ENCODE measurements at places on chromosomes 2 and 18.

DNA sequence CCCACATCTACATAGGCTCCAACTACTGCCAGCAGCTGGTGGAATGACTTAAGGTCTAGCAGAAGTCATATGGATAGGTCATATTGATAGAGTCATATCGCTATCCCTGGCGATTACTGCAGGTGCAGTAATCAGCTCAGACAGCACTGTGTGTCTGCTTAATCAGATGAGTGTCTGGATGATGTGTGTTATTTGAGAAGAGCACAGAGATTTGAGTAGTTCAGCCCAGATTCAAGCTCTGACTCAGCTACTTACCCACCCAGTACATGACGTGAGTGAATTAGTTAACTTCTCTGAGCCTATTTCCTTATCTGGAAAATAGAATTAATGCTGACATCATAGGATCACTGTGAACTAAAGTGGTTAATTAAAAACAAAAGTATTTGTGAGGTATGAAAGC lies 78.9 kb downstream of the EHD3 start:
- DNase-seq, result no peak

- DNase-seq, result no peak
Measured at GRCh38 chr2:151363709-151364108, 6.3 kb downstream of the TNFAIP6 start.

DNA sequence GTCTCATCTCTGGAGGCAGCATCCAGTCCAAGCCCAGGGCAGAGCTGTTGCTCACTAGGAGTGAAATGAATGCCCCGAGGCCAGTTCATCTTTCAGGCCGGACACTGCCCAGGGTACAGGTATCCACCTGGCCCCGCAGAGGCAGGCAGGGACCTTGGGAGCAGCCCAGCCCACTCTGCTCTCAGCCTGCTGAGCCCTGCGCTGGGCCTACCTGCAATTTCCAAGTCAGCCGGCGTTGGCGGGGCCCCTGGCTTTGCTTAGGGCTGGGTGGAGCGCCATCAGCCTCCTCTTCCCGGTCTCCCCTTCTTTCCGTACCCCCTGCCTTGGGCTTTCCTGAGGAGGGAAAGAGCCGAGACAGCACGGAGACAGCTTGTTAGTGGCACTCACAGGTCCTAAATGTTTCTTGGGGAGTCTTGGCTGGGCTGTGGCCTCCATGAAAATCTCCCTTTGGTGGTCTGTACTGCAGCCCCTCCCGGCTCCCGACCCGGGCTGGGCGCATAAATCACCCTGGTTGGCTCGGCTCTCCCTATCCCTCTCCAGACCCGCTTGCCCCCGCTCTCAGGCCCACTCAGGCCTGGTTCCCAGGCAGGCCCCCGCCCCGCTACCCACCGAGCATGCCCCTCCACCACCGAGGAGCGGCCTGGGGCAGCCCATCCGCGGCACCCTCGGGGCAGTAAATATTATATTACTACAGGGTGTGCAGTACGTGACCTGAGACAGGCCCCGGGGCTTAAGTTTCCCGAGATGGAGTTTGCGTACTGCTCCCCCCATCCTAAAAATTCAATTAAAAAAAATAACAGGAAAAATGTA lies 106.7 kb downstream of the DYSF start:
- DNase-seq, result no peak

DNA sequence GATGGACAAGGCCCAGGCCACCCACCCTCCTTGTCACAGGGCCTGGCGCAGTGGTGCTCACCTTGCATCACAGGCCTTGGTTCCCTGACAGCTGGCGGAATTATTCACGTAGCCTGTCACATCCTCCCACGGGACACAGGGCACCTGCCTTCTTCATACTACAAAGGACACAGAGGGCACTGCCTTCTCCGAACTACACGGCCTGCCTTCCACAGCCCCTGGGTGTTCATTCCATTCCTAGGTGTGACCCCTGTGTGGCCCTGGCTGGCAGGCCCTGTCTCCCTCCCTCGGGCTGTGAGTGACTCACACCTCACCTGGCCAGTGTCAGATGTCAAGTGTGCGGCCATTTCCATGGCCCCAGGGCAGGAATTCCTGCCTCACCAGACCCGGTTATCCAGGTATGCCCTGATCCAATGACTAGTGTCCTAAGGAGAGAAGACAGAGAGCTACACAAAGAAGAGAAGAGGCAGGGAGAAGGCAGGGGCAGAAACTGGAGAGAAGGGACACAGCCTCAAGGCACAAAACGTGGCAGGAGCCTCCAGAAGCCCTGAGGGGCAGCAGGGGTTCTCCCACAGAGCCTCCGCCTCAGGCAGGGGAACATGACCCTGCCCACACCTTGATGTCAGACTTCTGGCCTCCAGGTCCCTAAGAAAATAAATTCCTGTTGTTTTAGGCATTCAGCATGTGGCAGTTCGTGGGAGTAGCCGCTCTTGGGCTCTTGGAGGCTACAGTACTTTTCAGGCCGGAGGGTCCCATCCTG lies 43.4 kb downstream of the MBP start:
- DNase-seq, result no peak

DNA sequence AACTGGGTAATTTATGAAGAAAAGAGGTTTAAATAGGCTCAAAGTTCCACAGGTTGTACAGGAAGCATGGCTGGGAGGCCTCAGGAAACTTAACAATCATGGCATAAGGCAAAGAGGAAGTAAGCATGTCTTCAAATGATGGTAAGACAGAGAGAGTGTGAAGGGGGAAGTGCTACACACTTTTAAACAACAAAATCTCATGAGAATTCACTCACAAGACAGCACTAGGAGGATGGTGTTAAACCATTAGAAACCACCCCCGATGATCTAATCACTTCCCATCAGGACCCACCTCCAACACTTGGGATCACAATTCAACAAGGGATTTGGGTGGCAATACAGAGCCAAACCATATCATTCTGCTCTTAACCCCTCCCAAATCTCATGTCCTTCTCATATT lies 34.9 kb downstream of the CFAP210 start:
- DNase-seq, result no peak

GRCh38 chr2:238444242-238444641 lies 17.5 kb downstream of the ASB1 start:
- no peak for DNase-seq

DNA sequence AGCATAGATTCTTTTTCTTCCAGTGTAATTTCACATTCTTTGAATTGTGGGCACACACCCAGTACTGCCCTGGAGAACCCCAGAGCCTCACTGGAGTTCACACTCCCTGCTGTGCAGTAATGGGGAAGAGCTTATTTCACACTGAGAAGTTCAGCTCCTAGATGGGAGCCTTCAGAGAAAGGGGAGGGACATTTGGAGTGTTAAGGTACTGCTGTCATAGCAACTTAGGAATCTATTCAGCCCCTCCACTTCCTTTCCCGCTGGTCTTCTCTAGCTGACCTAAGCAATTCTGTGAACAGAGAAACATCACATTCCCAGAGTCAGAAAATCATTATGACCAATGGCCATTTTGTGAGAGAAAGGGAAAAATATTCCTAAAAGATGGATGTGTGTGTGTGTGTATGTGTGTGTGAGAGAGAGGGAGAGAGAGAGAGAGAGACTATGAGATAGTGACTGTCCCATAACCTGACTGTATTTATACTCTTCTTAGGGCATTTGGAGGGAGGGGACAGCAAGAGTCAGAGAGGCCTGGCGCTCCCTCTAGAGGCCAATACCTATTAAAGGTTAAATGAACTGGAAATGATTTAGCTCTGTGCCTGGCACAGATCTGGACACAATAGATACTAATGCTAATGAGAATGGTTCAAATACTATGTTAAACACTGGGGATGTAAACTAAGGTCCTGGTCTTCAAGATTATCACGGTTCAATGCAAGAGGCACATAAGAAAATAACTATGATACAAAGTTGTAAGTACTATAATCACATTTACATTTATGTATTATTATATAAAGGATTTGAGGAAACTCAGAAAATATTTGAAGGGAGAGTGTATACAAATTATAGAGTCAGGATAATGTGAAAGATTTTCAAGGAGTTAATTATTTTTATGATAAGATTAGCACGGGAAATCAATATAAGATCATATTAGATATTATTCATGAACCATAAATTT lies 41.5 kb upstream of the RPE start:
- DNase-seq, result peak; percentile 71

DNA sequence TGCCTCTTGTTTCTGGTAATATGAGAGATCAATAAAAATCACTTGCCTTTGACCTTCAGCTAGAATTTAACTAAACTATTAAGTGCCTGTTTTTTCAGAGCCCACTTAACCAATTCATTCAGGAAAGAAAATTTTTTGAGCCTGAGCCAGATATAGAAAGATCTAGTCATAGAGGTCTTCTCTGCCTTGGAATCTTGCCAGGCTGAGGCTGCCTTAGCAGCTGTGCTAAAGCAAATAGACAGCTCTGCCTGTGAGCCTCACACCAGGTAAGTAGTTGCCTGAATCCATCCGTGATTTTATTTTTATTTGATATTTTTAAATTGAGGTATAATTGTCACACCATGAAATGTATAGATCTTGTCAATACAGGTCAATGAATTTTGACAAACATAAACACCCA lies 27.4 kb downstream of the EVX2 start:
- peak; percentile 17 for DNase-seq

GRCh38 chr2:23522726-23523372 lies 137.9 kb downstream of the KLHL29 start:
- no peak for DNase-seq

GRCh38 chr2:219402665-219403515 lies 15.2 kb upstream of the DNPEP start:
- DNase-seq, result peak; percentile 92

- no peak for DNase-seq
Measured at GRCh38 chr2:25822190-25823117, 55.8 kb downstream of the ASXL2 start.

- no peak for DNase-seq
Measured at GRCh38 chr2:685421-685820, 8.2 kb upstream of the TMEM18 start.

- DNase-seq, result no peak
Measured at GRCh38 chr2:164015328-164016123, 279.7 kb upstream of the FIGN start.

- peak; percentile 79 for DNase-seq
Measured at GRCh38 chr18:28905509-28905908, 728.6 kb upstream of the CDH2 start.

GRCh38 chr2:155965415-155966063 lies 367.0 kb downstream of the NR4A2 start:
- DNase-seq, result no peak

- no peak for DNase-seq
Measured at GRCh38 chr2:202933139-202933510, 21.1 kb downstream of the CARF start.

- no peak for DNase-seq
Measured at GRCh38 chr2:86072271-86072858, 33.3 kb downstream of the POLR1A start.

DNA sequence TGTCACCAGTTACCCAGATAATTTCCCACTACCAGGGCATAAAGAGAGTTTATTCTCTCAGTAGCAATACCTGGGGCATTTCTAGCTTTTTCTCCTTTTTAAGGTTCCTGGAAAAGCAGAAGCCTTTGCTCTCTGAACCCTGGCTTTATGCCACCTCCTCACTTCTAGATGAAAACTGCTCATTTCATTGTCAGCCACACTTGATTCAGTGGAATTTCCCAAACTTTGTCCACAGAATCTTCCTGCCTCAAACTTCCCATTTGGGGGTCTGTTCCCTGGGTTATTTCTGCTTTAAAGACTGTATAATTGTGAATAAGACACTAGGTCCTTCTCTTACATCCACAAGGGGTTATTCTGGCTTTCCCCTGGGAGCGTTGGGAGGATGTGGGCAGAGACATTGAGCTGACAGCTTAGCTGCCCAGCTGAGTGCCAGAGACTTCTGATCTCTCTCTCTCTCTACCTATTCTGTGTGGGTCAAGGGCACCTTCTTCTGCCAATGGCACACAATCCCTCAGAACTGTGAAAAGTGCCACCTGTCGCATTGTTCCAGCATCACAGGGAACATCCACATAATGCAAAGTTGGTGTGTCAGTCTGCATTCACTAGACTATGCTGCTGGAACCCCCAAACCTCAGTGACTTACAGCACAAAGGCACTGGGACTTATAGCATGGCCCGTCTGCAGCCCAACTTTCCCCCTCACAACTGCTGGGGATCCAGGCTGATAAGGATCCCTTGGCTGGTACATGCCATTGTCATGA lies 19.9 kb upstream of the NRP2 start:
- no peak for DNase-seq

All from ELR (cell line).